ENCODE measurements at places on chromosomes 7 and 10.

GRCh38 chr7:104150470-104150869 lies 57.3 kb downstream of the ORC5 start:
- no peak for DNase-seq

- DNase-seq = no peak
Measured at GRCh38 chr10:132785723-132786475, at the start of gene NKX6-2. TSS of gene NKX6-2 (minus strand) at chr10:132786147. CDS start at chr10:132785948, 199 bp downstream.

DNA sequence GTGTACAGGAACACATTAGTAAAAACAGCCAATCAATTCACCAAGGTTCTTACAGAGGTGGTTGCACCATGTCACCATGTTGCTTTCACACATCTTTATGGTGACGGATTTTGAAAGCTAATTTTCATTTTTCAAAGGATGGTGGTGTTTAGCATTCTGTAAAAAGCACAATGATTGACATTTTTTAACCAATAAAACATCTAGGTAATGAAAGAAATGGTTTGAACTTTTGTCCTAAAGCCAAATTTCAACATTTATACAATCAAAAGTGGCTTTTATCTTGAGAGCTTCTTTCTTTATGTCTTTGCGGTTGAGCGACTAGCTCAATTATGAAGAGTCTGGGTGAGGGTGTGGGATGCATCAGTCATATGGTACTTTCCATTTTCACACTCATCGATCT lies 94.4 kb downstream of the MALRD1 start:
- no peak for DNase-seq

GRCh38 chr10:6674291-6674690 lies 94.2 kb upstream of the PRKCQ start:
- DNase-seq = no peak

DNA sequence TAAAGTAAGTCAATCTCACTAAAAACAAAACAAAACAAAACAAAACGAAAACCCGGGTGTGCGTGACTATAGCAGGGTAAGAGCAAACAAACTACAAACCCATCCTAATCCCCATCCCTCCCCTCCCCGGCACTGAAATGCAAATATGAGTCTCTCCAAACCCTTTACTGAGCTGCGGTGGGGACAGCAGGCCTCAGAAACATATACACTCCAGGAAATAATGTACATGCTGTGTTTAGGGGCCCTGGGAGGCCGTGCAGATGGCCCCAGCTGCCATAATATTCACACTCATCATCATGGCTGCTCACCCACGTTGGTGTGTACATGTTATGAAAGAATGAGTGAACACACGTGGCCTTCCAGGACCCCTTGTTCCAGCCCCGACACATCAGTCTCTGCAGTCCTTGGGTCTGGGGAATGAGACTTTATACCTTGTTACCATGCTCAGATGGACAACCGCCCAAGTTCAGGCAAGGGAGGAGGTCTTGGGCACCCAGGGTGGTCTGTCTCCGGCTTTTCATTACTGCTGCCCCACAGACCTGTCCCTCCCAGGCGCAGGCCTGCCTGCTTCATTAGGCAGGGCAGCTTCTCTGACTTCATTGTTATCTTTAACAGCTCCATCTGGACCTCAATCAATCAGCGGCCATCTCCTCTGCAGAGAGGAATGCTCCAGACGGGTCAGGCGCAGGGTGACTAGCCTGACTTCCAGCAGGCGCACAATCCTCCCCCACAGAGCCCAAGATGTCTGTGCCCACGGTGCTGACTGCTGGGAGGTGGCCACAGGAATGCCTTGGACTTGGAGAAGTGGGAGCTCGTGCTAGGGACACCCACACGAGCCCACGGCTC lies 20.6 kb downstream of the HSPA12A start:
- peak; percentile 81 for DNase-seq

DNA sequence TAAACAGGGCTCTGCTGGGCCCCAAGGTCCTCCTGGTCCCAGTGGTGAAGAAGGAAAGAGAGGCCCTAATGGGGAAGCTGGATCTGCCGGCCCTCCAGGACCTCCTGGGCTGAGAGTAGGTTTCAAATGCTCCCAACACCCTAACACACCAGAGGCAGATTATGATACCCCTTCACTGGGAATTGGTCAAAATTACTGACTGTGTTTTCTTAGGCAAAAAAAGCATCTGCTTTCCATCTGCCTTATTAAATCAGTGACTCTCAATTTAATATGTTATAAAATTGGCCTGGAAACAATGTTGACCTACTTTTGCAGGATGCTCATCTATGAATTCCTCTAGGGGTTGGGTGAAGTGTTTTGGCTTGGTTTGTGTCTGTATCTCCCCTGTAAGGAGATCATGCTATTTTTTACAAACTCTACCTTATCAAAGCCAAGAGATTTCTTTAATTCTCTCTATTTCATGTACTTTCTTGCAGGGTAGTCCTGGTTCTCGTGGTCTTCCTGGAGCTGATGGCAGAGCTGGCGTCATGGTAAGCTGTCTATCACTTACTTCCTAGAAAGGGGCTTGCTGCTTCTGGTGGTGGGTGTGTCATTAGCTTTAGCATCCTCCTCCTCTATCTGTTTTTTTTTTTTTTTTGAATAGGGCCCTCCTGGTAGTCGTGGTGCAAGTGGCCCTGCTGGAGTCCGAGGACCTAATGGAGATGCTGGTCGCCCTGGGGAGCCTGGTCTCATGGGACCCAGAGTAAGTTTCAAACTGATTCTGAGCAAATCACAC lies 15.9 kb downstream of the COL1A2 start:
- DNase-seq = no peak

DNA sequence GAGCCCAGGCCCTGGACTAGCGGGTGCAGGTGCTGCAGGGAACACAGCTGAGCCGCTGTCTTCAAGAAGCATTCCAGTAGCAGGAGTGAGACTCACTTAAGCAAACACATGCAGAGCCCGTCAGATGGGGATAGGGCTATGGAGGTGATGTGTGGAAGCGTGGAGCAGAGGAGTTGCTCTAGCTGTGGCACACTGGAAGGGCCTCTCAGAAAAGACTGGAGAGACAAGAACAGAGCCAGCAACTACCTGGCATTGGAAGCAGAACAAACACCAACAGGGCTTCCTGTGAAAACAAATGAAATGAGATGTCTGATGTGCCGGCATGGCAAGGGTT lies 37.8 kb upstream of the GALNTL5 start:
- no peak for DNase-seq

- DNase-seq = no peak
Measured at GRCh38 chr10:86127274-86127819, 239.2 kb downstream of the GRID1 start.

DNA sequence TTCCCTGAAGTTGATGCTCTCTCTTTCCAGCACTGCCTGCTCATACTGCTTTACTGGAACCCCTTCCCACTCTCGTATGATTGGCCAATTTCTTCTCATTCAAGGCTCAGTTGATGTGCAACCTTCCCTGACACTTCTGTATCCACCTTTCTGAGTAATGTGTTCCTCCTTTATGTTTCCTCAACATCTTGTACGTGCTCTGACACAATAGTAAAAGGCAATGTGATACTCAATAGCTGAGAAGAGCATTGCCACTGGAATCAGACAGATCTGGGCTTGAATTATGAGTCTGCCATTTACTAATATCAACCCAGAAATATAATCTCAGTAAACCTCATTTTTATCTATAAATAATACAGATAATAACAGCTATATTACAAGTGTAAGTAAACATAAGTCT lies 34.7 kb downstream of the ARL4A start:
- DNase-seq = no peak

DNA sequence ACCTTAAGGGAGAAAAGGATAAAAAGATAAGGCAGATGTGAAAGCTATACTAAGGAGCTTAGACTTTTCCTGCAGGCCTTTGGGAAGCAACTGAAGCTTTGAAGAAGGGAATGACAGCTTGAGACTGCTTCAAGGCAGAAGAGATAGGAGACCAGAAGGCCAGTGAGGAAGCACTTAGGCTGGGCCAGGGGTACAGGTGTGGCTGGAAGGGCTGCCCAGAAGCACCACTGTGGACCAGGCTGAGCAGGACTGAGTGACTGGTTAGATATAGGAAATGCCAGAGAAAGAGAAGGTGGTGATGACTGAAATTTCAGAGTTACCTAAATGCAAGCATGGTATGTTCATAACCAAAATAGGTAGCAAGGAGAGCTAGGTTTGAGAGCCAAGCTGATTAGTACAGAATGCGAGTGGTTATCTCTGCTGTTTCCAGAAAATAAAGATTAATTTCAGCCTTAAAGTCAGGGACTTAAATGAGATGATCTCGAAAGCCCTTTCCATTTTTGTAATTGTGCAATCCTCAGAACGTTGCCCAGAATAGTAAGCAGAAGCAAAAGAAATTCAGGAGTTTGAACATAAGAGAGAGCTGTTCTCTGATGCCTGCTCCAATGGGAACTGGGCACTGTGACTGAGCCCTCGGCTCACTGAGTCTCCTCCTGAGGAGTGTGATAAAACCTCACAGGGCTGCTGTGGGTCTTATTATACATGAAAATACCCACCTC lies 54.9 kb downstream of the MET start:
- no peak for DNase-seq

DNA sequence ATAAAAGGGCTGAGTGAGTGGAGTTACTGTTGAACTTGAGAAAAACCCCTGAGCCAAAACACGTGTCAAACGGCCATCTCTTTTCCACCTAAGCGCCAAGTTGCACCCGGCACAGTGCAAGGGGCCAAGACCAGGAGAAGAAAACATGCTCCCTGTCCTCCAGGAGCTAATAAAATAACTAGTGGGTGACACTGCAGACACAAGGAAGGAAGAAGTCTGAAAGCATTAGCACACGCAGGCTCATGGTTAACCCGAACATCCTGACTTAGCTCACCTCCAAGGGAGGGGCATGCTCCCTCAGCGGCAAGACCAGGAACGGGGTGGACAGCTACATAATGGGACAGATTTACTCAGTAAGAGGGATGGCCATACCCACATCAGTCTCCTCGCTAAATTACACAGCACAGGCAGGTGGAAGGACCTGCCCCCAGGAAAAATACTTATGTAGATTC lies 65.0 kb downstream of the PIP4K2A start:
- DNase-seq = no peak

- no peak for DNase-seq
Measured at GRCh38 chr10:13773043-13773442, 186.3 kb downstream of the PRPF18 start.

GRCh38 chr7:3245077-3245476 lies 56.0 kb upstream of the SDK1 start:
- DNase-seq = no peak

GRCh38 chr10:114138581-114138980 lies 35.4 kb downstream of the CCDC186 start:
- DNase-seq = no peak

DNA sequence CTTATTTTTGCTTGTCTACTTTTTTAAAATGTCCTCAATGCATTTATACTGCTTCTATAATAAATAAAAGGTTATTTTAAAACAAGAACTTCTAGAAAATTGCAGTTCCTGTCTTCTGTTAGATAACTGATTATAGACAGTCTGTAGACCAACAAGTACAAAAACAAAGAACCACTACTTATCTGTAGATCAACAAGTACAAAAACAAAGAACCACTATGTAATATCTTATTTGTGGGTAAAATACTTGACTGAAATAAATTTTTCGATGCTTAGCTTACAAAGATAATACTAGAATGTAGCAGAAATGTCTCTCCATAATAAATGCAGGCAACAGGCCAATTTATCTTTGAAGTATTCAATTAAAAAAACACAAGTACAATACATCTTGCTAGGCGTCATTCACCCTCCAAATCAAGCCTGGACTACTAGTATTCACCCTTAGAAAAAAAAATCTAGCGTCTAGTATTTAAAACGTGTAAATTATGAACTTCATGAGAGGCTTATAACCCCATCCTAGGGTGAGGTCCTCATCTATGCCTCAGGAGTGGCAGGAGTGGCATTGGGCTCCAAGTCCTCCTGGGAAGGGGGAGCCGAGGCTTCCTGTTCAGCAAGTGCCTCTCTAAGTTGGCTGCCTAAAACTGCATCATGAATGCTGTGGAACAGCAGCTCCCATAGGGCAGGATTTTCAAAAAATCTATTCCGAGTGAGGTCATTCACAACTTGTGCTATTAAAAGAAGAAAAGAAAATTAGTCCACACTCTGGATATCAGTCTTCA lies 26.6 kb downstream of the PSMC2 start:
- DNase-seq = no peak

- DNase-seq = no peak
Measured at GRCh38 chr10:118856106-118856505, 101.3 kb upstream of the CACUL1 start.
